ENCODE measurements at places on chromosomes 13 and 19.

DNA sequence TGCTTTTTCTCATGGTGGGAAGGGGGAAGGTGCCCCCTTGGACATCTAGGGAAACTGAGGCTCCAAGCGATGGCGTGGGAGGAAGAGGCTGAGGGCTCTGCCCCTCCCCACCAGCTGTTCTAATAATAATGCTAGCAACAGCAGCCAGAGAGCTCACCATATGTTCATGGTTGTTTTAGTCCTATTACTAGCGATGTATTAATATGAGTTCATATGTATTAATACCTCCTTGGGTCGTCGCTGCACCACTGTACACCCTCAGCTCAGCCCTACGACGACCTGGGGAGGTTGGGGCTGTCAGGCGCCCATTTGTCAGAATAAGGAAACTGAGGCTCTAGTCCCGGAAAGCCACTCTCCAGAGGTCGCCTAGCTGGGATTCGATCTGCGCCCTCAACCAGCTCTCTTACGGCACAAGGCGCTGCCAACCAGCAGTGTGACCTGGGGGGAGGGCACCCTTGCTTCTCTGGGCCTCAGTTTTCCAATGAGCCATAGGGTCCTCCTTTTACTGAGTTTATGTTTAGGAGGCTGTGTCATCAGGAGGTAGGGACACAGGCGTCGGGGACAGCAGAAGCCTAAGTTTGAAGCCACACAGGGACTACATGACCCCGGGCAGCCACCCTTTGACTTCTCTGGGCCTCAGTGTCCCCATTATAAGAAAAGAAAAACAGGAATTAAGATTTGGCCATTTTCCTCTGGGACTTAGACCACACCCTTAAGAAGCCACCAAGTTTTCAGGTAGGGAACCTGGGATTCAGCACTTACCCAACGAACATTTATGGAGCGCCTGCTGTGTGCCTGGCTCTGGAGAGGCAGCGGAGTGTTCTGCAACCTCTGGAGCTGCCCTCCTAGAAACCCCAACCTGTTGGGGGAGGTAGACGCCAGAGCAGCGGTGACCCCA, 664 bp downstream of the MAST3 start:
- no peak for DNase-seq

DNA sequence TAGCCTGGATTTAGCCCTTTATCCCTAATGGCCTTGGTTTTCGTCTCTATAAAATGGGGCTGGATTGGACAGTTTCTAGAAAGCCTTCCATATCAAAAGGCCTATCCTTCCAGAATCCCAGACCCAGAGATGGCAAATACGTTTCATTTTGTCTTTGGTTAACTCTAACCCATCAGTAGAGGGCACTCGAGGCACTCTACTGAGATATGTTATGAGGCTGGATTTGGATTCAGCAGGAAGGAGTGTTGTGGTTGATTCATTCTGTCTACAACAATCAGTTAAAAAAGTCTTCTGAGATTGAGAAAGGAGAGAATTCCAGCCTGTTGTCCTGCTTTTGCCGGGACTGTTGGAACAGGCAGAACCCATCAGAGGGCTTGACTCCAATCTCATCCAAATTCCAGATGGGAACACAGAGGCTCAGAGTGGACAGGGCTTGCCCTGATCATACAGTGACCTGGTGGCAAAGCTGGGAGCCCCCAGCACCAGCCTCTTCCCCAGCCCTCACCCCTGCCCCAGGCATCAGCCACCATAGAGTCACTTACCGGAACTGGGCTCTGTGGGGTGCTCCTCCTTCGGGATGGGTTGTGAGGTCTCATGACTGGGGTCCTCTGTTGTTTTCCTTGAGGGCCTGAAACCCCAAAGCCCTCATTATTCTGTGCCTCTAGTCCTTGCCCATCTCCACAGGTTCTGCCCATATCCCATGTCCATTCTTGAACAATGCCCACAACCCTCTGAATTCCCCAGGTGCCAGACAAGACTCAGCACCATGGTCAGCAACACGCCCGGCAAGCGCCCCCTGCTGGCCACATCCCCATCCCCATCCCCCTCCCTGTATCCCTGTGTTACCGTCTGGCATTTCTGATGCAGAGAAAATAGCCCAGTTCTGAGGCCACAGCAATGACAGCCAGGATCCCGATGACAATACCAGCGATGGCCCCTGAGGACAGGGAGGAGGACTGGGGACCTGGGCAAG, 12.3 kb upstream of the ZNF180 start:
- peak; percentile 33 for DNase-seq

DNA sequence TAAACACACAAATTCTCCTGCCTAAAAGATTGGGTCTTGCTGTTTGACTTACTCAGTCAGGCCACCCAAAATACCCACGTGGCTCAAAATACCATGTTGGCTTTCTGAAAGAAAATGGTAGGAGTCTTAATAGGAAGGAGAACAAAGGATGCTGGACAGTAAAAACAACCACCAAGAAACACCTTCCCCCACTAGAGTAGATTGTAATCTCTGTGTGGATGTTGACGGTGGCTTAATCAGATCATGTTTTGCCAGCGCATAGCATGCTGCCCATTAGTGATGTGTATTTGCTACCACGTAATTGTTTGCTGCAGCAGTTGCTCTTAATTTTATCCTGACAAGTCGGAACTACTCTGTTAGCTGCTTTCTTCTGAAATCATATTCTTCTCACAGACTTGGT, 1229.3 kb upstream of the SLC10A2 start:
- DNase-seq, result no peak

DNA sequence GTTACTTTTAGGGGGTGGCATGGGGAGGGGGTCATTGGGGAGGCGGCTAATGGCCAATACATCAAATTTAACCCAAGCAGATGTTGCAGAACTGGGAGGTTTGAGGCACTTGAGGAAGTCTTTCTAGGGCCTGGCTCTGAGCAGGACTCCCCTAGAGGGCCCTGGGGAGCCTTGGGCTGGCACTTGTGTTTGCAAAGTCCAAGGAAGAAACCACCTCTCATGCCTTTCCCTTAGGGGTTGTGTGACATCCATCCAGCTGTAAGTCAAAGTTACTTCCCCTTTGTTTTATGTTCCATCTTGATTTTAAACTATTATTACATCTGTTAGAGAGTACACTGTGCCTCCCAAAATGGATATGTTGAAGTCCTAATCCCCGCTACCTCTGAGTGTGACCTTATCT, 159.9 kb downstream of the KATNAL1 start:
- no peak for DNase-seq

GRCh38 chr13:69461397-69461796, 646.2 kb upstream of the ATXN8OS start:
- no peak for DNase-seq

DNA sequence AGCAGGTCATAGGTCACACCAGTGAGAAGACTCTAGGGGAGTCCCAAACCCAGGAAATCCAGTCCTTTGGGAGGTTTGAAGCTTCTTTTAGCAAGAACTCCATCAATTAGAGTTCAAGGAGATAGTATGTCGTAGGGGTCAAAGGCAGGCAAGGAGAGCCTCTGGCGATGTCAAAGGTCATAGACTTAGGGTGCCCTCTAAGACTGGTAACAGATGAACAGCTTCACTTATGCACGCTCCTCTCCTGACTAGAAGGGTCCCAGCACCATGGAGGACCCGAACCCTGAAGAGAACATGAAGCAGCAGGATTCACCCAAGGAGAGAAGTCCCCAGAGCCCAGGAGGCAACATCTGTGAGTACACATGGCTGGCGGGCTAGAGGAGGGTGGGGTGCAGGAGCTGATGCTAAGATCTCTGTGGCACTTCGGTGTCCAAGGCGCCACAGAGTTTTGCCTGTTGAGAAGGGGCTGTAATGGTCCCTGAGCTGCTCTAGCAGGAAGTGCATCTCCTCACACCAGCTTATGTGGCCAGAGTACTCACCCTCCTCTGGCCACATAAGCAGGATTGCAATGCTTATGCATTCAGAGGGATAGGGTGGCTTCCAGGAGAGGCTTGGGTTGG, 557 bp downstream of the ZNF576 start:
- no peak for DNase-seq

DNA sequence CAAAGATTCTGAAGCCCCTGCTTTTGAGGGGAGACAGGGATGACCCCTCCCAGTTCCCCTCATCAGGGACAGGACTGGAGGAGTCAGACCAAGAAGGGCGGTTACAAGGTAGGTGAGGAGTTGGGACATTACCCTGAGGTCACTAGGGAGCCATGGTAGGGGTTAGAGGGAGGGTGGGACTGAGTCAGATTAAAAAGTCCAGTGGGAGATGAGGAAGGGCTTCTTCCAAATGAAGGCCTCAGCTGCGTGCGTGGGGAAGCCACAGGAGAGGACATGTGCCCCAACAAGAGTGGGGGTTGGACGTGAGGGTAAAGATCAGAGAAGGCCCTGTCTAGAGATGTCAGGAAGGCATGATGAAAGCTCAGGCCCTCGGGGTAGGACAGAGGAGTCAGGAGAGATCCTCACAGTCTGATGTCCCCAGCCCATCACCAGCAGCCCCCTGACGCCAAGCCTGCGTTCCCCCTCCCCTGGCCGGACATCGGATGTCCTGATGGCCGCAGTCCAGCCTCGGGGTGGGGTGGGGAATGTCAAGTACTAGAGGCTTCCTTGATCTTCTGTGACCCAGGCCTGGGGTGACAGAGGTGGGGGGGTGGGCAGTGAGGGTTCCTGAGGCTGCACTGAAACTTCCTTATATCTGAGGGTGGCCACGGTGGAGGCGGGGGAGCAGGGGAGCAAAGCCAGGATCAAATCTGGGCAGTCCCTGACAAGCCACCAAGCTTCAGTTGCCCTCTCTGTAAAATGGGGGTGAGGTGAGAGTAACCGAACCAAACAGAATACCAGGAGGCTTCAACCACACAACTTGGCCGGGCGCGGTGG, 6.5 kb upstream of the MFSD12 start:
- no peak for DNase-seq

- peak; percentile 100 for DNase-seq
Measured at GRCh38 chr19:38374332-38375097, at the start of gene PSMD8. Gene PSMD8 (plus strand): TSS chr19:38374571. CDS start chr19:38374602, 31 bp downstream.
